ENCODE measurements at places on chromosomes 5 and 9.

GRCh38 chr5:135156337-135156714, 122.3 kb upstream of the PITX1 start:
- DNase-seq: no peak

DNA sequence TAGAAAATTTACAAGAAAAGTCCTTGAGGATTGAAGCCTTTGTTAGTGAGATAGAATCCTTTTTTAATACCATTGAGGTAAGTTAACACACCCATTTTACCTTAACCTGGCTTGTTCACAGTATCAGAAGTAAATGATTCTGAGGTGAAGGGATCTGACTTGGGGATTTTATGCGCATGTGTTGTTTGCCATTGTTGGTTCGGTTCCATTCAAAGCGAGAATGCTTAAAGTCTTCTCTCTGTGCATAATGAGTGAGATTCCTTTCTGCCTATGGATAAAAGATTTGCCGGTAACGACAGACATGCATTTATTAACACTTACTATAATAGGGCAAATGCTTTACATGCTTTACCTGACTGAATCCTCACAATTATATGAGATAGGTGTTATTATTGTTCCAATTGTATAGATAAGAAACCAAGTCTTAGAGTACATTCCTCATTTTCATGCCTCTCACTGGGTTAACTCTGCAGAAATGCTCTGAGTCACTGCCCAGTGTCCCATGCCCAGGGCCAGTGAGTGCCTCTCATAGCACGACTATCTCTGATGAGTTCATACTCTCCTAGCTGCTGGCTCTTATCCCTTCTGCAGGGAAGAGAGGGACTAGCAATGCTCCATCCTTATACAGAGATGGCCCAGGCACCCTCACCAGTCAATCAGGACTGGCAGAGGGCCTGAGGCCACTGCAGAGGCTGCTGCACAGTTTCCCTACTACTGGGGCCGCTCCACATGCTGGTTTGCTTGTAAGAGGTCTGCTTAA, 54.4 kb downstream of the CMYA5 start:
- DNase-seq: no peak

- no peak for DNase-seq
Observed at GRCh38 chr5:7634837-7635236, 216.1 kb downstream of the CFAP90 start.

DNA sequence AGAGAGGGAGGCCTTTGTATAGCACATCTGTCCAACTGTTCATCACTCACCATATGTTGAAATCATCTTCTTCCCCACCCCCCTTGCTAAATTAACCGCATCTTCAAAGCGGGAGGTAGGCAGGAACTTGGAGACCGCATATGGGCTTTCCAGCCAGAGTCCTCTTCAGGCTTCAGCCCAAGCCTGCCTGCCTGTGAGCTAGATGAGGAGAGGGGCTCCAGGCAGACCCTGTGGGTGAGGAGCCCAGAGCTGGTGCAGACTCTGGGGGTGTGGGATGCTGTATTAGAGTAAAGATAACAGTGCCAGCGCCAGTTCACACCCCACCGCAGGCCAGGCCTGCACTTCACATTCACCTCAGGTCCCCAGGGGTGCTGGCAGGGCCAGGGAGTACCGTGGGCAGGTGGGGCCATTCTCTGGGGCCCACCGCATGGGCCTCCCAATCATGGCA, 16.2 kb downstream of the PRRC2B start:
- no peak for DNase-seq

- no peak for DNase-seq
Observed at GRCh38 chr5:149870697-149871096, 73.9 kb downstream of the PDE6A start.

Measured in HCT116 (cell line).